ENCODE measurements at places on chromosomes 2 and 18. TPM values are rescaled to one million over a fixed set of nuclear protein-coding genes. Genes with fewer than 3 reads are reported as not detected.

DNA sequence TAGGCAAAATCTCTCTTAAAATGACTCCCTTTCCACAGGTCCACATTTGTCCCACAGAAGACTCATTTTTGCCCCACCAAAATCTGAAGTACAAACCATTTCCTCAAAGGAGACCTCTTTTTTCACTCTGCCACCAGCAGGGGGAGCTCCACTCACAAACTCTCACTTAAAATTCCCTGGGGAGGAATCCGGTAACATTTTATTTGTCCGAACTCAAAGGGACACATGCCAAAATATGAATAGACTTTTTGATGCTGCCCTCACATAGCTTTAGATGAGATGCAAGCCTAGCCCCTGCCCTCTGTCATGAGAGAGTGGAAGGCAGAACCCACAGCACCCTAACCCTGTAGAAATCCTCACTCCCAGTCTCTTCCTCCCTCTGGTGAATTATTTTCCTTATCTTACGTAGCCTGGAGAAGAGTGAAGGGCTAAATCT lies 57.1 kb downstream of the RMDN2 start:
- DNase-seq: peak; percentile 49

DNA sequence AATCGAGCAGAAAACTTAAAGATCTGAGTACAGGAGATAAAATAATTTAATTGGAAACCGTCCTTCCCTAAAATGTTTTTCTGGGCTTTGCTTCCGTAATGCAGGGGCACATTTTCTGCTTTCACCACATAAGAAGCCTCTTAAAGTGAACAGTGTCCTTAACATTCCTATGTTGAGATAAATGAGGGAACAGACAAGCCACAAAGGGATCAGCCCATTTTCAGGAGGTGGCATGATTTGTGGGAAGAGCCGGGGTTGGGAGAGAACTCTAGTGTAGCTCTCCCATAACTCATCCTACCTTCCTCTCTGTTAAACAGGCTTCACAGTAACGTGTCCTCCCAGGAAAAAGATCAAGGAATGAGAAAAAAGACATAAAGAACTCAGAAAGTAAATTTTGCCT lies 56.9 kb upstream of the ACVR1C start:
- DNase-seq: no peak

DNA sequence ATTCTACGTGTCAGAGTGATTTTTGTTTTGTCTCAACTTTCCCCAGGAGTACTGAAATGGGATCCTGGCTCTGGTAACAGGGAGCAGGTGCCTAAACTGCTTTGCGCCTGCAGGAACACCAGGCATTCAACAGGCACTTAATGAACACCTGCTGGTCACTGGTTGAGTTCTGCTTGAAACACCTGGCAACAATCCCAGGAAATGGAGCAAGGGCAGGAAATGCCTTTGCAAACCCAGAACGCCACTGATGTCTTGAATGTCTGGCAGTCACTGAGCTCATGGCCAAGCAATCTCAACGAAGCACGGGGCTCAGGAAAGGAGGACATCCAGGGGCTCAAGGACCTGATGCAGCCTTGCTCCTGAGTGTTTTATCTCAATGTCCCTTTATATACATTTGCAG lies 360.0 kb upstream of the RAB6C start:
- no peak for DNase-seq

- DNase-seq: no peak
Measured at GRCh38 chr2:240458900-240459391, 23.5 kb downstream of the GPC1 start.

DNA sequence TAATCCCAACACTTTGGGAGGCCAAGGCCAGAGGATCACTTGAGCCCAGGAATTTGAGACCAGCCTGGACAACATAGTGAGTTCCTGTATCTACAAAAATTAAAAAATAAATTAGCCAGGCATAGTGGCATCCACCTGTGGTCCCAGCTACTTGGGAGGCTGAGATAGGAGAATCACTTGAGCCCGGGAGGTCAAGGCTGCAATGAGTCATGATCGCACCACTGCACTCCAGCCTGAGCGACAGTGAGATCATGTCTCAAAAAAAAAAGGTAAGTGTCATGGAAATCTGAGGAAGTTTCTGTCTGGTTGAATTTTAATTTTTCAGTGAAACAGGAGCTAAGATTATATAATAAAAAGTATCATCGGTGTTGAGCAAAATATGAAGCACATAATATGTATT lies 2.5 kb upstream of the C2orf15 start:
- DNase-seq: no peak

- DNase-seq: no peak
Measured at GRCh38 chr2:145807554-145807953, 1287.6 kb upstream of the ZEB2 start.

HES6 gene
- 0.47 TPM for total RNA-seq

ATOH8 gene
- not detected for total RNA-seq

DYSF gene
- 2.8 TPM for total RNA-seq

ANKRD30BL gene
- total RNA-seq: not detected

Measured in T-helper 17 cell (primary cell).